H7 (cell line): ENCODE measurements at places on chromosomes 13 and 19. TPM values are rescaled to one million over a fixed set of nuclear protein-coding genes. Genes with fewer than 3 reads are reported as not detected.

DNA sequence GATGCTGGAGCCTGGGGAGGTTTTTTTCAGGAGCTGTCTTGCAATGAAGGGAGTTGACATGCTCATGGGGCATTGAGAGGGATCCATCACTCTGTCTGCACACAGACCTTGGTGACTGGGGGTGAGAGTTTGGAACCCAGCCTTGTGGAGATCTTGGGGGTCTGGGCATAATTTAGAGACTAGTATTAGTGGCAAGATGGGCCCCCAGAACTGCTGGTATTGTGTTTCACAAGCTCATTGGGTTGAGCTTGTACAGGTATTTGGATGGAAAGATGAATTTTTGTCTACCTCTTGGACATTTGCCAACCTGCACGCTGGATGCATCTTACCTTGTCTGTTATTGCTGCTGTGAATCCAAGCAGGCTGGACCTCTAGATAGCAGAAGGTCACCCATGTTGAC lies at the start of gene OR2Z1:
Gene OR2Z1 (plus strand): TSS at position 301 of the 400 bp plus-strand sequence. CDS start 9,395 bp downstream, outside the sequence.
- DNase-seq, result no peak

GRCh38 chr19:42850981-42851717 lies 28.4 kb downstream of the PSG1 start:
- no peak for DNase-seq

DNA sequence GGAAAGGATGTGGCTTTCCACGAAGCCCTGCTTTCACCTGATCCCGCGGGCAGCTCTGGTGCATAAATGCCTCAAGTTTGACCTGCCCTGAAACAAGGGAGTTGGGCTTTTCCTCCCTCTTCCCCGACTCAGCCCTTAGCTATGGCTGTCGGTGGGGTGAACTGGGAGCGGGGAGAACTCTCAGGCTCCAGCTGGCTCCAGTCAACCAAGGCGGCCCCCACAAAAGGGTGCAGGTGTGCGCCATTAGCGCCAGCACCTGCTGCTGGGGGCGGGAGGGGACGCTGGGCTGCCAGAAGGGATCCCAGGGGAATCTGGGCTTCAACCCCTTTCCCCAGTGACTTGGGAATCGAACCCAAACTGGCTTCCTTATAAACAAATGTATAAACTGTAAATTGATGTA lies 7.1 kb upstream of the DHRS12 start:
- no peak for DNase-seq

DNA sequence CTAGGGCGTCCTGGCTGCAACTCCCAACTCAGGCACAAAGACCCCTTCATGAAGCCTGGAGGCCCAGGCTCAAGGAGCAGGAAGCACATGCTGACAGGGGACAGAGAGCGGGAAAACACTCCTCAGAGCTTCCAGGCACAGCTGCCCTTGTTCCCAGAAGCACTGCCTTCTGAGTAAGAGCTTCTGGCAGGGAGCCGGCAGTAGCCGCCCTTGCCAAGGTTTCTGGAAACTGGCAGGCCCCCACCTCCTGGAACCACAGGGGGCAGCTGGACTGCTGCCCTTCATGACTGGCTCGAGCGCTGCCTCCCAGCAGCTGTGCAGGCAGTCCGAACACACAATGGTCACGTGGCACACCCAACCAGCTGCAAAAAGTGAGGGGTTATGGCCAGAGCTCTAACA lies 33.6 kb upstream of the EPHX3 start:
- DNase-seq, result no peak

Gene OBI1
- total RNA-seq, result 30.5 and 37.2 TPM in 2 replicates

Gene RGS9BP
- 0.33 and 0.35 TPM in 2 replicates for total RNA-seq

Gene SEMA6B
- 38.4 and 43.0 TPM in 2 replicates for total RNA-seq

Gene KIR3DL1
- not detected in 2 replicates for total RNA-seq
